Astrocyte of the hippocampus (primary cell): ENCODE measurements at places on chromosomes 13 and 19.

- no peak for DNase-seq
Measured at GRCh38 chr13:82963226-82964099, 918.8 kb downstream of the SLITRK1 start.

DNA sequence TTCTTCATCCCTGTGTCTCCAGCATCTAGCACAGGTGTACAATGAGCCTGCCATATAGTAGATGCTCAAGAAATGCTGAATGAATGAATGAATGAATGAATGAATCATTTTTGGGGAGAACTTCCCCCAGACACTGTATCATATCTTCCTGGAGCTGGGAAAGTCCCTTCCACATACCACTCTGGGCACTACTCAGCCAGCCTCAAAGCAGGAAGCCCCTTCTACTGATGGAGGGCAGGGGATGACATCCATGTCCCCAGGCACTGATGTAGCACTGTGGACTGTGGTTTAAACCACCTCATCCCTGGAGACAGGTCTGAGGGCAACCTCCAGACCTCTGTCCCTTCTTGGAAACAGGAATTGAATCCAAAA is 4.8 kb downstream of the GNA15 start:
- DNase-seq: no peak

- no peak for DNase-seq
Measured at GRCh38 chr13:97337985-97338499, 95.9 kb upstream of the RAP2A start.

GRCh38 chr19:21482863-21483276 is 22.5 kb upstream of the ZNF429 start:
- no peak for DNase-seq
